ENCODE measurements at places on chromosomes 4 and X. TPM values are rescaled to one million over a fixed set of nuclear protein-coding genes. Genes with fewer than 3 reads are reported as not detected.

SLC9A7 gene
- total RNA-seq, result 29.3 TPM

KLHL15 gene
- total RNA-seq, result 4.8 TPM

DNA sequence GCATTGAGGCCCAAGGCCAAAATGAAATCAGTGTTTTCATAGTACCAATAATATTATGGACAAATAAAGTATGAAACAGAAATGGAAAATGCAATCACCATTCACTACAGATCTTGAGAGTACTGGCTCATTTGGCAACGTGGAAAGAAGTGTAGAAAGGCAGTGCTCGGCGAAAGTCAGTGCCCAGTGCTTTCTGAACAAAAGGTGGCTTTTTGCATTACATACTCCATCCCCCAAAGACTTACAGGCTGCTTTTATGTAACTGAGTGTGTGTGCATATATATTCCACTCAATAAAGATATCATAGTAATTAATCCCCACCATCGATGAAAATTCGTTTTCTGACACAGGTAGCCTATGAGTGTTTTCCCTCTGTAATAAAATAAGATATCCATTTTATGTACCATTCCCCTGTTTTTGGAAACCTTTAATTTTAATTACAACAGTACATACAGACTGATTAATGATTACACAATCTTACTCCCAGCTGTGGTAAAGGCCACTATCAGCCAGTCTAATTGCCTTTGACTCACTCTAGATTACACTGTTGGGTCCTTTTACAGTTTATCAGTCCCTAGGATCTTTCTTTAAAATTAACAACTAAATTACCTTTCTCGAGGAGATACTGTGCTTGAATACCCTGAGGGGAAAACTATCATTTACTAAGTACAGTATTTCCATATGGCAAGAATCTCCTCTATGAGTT, 65.9 kb downstream of the MAD2L1 start:
- DNase-seq, result no peak

SPACA5B gene
- total RNA-seq, result not detected

CENPE gene
- total RNA-seq, result 32.4 TPM

TSPAN7 gene
- total RNA-seq, result not detected

DNA sequence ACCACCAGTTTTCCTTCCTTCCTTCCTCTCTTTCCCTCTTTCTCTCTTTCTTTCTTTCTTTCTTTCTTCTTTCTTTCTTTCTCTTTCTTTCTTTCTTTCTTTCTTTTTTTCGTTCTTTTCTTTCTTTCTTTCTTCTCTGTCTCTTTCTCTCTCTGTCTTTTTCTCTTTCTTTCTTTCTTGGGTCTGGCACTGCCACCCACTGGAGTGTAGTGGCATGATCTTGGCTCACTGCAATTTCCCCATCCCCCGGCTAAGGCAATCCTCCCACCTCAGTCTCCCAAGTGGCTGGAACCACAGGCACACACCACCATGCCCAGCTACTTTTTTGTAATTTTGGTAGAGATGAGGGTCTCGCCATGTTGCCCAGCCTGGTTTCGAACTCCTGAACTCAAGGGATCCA, 51.6 kb upstream of the NHS start:
- DNase-seq, result no peak

- DNase-seq, result no peak
Observed at GRCh38 chr4:6421397-6421796, 51.0 kb downstream of the PPP2R2C start.

DNA sequence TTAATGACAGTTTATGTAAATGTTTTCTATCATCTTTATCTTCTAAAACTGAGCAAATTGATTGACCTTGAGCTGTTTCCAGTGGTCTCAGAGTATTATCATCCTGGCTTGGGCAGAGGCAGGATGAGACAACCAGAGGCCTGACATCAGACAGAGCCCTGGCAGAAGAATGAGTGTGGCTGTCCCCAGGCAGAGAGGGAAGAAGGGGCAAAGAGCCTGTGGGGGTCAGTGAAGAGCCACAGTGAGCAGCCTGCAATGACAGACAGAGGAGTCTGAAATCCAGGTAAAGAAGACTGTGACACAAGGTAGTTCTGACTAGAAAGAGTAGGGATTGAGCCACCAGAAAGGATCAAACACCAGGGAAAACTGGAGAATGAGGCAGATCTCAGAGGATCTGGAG, 182.4 kb upstream of the ARSJ start:
- peak; percentile 3 for DNase-seq

TLR10 gene
- total RNA-seq, result not detected

DNA sequence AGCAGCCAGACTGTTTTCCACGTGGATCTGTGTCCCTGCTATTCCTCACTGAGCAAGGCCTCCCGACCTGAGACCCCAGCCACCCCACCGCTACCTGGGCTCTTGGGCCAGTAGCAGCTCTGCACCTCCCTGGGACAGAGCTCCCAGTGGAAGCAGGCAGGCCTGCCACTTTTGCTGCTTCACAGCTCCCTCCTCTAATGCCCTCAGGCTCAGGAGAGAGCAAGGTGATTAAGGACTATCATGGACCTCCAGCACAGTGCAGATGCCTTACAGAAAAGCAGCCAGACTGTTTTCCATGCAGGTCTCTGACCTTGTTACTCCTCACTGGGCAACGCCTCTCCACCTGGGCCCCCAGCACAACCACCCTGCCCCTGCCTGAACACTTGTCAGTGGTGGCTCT, 37.0 kb downstream of the AWAT2 start:
- no peak for DNase-seq

GRCh38 chr4:132195176-132195575, 953.9 kb upstream of the PCDH10 start:
- DNase-seq, result no peak

DNA sequence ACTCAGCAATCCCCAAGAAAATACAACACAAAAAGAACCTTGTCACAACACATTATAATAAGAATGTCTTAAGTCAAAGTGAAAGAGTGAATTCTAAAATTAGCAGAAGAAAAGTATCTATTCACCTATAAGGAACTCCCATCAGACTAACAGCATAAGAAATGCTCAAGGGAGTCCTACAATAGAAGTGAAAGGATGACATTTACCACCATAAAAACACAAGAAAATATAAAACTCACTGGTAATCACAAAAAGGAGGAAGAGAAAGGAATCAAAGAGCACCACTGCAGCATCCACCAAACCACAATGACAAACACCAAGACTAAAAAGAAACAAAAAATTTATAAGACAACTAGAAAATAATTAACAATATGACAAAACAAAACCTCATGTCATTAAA, 257.0 kb upstream of the AGTR2 start:
- no peak for DNase-seq

- no peak for DNase-seq
Observed at GRCh38 chr4:56940971-56941370, 33.3 kb downstream of the REST start.

Measured in MCF 10A (cell line).